NCI-H1105 (cell line): ENCODE measurements at places on chromosomes 16 and 17.

- DNase-seq, result no peak
These were observed 25.0 kb upstream of the SYT17 start for GRCh38 chr16:19142939-19143598.

DNA sequence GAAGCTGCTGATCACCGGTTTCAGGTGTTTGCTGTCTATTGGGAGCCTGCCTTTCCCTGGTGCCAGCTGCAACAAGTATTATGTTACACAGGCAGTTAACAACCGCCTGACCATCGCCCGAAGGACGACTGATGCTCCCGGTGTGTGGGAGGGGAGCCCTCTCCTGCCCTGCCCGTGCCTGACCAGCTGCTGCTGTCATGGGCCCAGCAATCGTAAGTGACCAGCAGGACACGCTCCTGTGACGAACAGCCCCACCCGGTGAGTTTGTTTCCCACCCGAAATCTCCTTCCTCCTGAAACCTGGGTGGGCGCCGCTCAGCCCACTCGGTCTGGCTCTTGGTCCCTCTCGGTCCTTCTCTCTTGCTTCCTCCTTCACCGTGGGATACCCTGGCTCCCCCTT is 17.9 kb upstream of the UBE2I start:
- peak; percentile 31 for DNase-seq

DNA sequence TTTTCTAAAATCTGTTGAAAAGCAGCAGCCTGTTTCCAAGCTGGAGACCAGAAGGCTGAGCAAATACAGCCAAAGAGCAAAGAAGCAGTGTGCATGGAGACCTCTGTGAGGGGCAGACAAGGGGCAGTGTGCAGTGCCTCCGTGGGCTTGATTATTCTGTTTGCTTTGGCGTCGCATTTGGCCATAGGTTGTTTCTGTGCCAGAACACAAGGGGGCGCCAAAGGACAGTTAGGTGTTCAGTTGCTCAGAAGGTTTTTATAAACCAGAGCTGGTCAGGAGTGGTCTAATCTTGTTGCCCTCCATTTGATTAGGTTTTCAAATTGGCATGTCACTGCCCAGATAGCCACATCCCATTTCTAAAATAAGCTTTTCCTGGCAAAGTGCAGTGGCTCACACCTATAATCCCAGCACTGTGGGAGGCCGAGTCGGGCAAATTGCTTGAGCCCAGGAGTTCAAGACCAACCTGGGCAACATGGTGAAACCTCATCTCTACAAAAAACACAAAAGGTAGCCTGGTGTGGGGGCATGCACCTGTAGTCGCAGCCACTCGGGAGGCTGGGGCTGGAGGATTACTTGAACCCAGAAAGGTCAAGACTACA is 10.6 kb downstream of the MYH3 start:
- DNase-seq, result peak; percentile 63

DNA sequence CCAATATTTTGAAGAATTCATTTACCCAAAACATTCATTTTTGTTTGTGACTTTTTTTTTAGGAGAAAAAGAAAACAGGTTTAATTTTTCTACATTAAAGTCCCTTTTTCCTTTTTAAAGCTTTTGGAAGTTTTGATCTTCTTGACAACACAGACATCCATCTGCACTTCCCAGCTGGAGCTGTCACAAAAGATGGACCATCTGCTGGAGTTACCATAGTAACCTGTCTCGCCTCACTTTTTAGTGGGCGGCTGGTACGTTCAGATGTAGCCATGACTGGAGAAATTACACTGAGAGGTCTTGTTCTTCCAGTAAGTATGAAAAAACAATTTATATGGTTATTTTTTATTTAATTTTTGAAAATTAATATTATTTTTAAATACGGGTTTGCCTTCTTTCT is 37.2 kb downstream of the SIAH1 start:
- DNase-seq, result no peak

DNA sequence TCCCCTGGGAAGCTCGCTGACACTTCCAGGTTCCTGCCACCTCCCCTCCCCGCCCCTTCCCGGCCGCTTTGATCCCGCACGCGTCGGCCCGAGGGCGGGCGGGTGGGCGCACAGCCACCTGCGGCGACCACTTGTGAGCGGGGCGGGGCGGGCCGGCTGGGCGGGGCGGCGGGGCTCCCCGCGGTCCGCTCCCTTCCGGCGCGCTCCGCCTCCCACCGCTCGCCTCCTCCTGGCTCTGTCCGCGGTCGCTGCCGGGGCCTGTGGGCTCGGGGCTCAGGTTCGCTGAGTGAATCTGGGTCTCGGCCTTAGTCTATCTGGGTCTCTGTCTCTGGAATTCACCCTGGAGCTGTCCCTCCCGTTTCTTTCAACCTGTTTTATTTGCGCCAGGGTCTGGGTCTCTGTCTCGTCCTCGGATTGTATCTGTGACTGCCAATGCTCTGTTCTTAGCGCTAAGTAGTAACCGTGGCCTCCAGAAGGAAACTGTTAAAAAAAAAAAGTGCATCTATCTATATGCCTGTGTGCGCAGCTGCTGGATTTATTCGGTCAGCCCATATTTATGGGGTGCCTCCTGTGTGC is 2.7 kb upstream of the HES7 start:
- peak; percentile 24 for DNase-seq

DNA sequence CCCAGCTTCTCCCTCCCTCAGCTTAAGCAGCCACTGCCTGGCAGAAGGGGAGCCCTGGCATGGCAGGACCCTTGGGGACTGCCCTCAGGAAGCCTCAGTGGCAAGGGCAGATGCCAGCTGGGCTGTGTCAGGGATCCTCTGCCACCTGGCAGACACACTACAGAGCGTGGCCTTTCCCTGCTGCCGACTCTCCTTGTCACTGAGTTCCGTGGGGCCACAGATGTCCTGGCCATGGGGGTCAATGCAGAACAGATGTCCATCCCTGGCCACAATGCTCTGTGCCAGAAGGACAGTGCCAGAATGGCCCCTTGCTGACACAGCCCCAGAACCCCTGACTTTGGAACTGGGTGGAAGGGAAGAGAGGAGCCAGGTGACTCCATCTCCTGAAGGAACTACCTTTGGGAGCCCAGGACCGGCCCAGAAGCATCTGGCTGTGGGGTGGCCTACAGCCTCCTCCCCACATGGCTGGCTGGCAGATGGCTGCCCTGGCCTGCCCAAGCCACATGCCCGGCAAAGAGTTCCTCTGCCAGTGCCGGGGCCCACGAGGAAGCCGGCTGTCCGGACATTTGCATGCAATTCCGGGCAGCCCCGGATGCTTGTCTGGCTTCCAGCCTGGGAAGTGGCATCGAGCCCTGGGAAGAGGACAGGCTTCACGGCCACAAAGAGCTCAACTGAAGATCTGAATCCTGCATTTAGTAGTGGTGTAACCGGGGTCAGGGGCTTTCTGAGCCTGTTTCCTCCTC is 24.1 kb downstream of the NPTX1 start:
- DNase-seq, result no peak

GRCh38 chr17:43745541-43745940 is 13.1 kb downstream of the SOST start:
- DNase-seq, result no peak

DNA sequence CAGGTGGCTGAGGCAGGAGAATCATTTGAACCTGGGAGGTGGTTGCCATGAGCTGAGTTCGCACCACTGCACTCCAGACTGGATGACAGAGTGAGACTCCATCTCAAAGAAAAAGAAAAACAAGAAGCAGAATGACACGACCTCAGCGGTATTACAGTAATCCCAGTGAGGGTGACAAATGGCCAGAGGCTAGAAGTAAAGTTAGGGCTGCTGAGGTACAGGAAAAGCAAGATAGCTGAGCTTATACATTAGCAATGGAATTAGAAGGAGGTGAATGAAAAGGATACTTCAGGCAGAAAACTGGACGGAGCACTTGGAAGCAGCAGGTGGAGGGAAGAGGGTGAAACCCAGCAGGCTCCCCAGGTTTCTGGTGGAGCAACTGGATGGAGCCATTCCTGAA is 26.1 kb upstream of the AMZ2 start:
- no peak for DNase-seq
